AG08395 (cell line): ENCODE measurements at places on chromosomes 1 and 21.

DNA sequence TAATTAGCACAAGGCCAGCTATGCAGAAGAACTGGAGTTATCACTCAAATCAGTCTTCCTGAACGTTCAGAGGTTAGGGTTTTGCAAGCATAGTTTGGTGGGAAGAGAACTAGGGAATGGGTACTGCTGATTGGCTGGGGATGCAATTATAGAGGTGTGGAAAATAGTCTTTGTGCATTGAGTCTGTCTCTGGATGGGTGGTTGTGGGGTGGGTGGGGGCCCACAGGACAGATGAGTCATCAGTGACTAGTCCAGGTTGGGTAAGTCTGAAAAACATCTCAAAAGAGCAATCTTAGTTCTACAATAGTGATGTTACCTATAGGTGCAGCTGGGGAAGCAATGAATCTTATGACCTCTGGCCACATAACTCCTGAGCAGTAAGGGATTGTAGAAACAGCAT, 89.7 kb upstream of the HMCN1 start:
- DNase-seq, result no peak

DNA sequence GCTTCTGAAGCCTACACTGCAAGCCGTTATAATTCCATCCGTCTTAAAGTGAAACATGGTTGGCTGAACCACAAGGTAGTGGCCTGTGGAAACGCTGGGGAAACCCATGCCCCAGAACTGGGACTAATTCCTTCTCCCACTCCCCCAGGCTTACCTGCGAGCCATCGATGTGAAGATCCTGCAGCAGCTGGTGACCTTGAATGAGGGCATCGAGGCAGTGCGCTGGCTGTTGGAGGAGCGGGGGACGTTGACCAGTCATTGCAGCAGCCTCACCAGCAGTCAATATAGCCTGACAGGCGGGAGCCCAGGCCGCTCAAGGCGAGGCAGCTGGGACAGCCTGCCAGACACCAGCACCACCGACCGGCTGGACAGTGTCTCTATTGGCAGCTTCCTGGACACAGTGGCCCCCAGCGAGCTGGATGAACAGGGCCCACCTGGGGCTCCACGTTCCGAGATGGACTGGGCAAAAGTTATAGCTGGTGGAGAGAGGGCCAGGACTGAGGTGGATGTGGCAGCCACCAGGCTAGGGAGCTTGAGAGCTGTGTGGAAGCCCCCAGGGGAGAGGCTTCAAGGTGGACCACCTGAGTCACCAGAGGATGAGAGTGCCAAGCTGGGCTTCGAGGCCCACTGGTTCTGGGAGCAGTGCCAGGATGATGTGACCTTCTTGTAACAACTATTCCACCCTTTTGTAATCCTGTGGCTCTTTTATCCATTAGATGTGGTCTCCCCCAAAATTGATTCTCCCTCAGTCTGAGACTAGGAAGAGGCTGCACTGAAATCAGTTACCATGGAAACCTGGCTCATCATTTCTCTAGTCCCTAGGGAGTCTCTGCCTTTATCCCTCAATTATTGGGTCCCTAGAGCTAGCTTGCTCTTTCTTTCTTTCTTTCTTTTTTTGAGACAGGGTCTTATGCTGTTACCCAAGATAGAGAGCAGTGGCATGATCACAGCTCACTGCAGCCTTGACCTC, 16.7 kb downstream of the LURAP1 start:
- no peak for DNase-seq

GRCh38 chr1:238439511-238439910, 548.8 kb upstream of the ZP4 start:
- DNase-seq, result no peak

GRCh38 chr1:75099581-75099980, 34.6 kb upstream of the LHX8 start:
- DNase-seq, result no peak

GRCh38 chr1:96400089-96400488, 321.5 kb upstream of the PTBP2 start:
- DNase-seq, result no peak

- peak; percentile 20 for DNase-seq
Measured at GRCh38 chr1:224786533-224787250, 142.8 kb upstream of the DNAH14 start.

GRCh38 chr1:107195476-107195875, 54.6 kb downstream of the NTNG1 start:
- no peak for DNase-seq

DNA sequence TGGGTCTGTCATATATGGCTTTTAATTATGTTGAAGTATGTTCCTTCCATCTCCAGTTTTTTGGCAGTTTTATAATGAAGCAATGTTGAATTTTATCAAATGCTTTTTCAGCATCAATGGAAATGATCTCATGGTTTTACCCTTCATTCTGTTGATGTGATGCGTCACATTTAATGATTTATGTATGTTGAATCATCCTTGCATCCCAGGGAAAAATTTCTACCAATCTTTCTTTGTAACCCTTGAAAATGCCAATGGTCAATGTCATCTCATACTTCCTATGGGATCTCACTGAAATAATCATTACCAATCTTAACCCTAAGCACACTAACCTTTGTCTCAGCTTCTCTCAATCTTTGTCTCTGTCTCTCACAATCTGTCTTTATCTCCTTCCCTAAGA, 1004.0 kb downstream of the KCNT2 start:
- DNase-seq, result peak; percentile 25

DNA sequence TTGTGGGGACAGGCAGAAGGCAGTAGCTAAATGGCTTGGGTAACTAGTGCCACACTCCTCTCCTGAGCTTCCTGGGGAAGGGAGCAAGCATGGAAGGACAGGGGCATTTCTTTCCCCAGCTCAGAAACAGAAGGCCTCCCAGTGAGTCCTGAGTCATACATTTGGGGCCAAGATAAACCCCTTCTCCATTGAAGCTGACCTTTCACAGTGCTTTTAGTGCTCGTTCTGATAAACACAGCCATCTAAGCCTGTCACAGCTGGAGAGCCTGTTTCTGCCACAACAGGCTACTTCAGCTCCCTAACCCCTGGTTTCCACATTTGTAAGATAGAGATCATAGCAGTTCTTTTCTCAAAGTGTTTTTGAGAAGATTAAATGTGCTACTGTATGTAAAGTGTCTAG, 374.0 kb downstream of the LMX1A start:
- no peak for DNase-seq

DNA sequence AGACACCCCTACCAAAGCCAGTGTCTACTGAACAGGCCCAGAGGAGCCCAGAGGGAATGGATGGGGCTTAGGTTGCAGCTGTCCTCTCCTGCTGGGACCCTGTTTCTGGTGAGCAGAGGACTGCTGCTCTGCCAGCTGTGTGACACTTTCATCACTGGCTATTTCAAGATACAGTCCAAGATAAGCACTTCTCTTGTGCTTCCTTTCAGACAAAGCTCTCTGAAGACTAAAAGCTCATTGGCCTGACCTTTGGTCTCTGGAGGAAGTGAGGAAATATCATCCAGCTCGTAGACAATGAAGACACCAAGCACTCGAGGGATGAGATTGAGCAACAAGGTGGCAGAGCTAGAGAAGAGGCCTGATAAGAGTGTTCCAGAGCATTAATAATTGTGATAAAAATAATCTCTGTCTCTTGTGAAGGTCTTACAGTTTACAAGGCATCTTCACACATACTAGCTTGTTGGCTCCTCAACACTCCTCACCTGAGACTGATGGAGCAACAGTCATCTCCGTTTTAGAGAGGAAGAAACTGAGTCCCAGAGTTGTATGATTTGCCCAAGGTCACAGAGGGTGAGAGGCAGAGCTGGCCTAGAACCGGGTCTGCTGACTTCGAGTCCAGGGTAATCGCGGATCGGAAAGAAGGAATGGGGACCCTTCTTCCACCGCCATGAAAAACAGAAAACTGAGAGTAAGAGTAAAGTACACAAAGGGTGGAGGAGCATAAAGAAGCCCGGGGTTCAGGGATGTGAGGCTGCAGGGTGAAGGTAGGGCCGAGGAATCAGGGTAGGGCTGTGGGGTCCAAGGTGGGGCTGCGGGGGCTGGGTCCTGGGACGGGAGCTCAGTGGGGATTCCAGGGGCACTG, 666 bp downstream of the PAFAH2 start:
- DNase-seq, result peak; percentile 26
